ENCODE measurements at places on chromosomes 5 and 9.

- DNase-seq: no peak
Observed at GRCh38 chr5:153490118-153491037, at the start of gene GRIA1. TSS of gene GRIA1 (plus strand) at chr5:153490670.

GRCh38 chr9:88018101-88018500 is 43.8 kb upstream of the CDK20 start:
- DNase-seq: no peak

- no peak for DNase-seq
Observed at GRCh38 chr5:38330207-38330606, 71.8 kb downstream of the EGFLAM start.

GRCh38 chr5:39475881-39476842 is 51.4 kb upstream of the DAB2 start:
- DNase-seq: no peak

GRCh38 chr5:124537107-124537506 is 209.3 kb downstream of the ZNF608 start:
- no peak for DNase-seq

DNA sequence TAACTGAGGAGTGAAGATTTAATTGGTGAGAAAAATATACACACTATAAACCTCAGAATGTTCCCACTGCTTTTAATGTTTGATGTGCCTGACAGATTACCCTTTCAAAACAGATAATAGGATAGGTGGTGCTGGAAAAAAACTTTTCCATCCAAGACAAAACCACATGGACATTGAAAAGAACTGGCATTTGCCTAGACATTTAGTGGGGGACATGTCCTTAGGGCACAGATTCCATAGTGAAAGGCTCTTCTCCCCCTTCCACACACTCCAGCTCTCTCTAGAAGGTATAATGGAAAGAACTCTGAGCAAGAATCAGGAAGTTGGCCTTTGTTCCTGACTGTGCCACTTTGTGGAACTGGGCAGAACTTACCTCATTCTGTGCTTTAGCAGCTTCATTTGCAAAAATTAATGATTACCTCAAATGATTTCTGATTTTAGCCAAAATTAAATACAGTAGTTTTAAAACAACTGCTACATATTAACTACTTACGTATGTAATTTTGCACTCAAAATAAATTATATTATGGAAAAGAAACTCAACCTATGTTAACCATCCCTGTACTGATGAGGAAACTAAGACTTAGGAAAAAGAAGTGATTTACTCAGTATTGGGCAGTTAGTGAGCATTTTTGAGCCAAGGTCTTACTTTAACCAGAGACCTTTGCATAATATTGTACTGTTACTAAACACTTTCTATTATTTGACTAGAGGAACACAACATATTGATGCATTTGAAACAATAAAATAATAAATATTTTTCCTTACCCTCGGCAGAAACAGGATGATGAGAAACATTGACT is 43.3 kb downstream of the TMC1 start:
- DNase-seq: no peak

DNA sequence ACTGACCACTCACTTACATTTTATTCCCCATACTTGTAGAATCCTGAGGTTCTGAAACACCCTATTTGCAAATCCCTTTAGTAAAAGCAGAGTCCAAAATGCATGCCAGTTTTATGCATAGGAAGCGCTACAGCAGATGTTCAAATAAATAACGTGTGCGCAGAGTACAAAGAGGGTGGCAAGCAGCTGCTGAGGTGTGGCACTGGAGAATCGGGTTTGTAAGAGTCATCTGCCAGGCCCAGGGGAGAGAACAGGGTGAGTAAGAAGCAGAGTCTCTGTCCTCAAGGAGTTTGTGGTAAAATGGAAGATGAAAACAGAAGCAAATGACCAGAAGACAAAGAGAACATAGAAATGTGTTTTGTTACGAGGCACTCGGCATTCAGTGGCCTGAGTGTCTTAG is 288.8 kb downstream of the GLIS3 start:
- DNase-seq: no peak

DNA sequence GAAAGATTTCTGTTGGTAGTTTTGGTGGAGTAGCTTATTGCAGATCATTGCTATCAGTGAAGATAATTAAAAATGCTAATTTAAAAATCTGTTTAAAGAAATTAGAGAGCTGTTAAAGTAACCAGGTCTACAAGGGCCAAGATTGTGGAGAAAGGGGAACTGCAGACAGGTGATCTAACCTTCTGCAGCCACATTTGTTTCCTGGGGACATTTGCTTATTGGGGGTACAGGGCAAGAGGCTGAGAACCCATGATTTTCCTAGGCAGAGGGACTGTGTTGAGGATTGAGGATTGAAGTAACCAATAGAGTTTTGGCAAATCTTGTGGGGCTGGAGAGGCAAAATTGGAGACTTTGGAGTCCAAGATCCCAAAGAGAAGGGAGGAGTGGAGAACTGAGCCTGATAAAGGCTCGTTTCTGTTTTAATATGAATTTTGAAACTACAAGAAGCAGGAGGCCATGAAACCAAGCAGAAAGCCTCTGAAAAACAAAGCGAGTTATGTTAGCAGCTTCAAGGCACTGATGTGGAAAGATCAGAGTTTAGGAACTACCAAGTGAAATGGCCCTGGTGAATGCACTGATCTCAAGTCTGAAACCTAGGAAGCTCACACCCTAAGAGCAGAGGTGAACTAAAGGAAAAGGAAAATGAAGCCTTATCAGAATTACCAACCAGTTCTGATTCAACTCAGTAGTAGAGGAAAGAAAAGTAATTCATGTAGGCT is 219.8 kb upstream of the C9orf72 start:
- DNase-seq: no peak

- peak; percentile 31 for DNase-seq
Observed at GRCh38 chr5:65262649-65263059, 219.1 kb downstream of the ADAMTS6 start.
